ENCODE measurements at places on chromosomes 16 and 17.

- no peak for DNase-seq
Observed at GRCh38 chr17:63382826-63383225, 63.3 kb downstream of the CYB561 start.

DNA sequence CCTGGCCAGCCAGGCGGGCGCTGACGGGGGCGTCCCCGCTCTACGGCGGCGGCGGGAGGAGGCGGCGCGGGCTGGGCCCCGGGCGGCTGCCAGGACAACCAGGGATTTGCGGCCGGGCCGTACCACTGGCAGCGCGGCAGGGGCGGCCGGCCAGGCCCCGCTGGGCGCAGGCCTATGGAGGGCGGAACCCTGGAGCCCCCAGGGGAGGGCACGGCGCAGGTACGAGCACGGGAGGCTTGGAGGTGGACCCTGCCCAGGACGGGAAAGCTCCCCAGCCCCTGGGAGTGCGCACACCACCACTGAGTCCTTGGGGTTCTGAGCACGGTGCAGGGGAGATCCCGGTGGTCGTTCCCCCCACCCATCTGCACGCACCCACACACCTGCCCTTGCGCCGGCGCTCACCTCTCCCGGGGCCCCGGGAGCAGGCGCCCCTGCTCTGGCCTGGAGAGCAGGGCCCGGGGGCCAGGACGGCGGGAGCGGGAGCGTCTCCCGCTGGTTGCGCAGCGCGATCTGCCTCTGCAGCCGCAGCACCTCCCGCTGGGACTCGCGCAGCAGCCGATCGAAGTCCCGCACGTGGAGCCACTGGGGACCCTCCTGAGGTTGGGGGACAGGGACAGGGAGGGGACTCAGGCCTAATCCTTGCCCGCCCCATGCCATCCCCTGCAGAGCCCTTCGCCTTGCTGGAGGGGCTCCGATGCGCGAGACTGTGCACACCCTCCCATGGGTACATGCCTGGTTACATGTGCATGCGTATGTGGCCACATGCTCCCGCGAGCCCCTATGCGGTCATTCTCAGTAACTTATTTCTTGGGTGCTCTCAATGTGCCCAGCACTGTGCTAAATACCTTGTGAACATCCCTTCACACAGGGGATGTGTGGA, 3.9 kb downstream of the TSPOAP1 start:
- no peak for DNase-seq

DNA sequence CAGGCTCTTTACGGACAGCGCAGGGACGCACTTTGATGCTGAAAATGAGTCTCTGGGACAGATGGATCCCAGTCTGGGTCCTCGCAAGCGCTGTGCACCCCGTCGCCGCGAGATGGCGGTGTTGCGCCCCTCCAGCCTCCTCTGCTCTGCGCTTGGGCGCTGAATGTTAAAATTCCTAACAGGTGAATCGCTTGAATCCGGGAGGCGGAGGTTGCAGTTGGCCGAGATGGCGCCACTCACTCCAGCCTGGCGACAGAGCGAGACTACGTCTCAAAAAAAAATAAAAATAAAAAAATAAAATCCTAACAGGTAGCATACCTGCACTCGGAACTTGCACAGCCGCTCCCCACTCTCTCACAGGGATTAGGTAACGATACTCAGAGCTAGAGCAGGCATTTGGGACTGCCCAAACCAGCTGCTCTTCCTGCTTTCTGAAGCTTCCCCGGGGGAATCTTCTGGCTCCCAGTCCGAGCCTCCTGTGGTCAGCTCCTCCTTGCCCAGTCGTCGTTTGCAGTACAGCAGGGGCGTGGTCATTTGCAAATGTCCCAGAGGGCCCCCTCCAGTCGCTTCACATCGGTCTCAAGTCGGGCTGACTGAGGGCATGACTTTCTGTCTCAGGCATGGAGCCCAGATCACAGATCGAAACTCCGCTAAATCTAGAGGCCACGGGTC, 26.2 kb upstream of the OSGIN1 start:
- DNase-seq: peak; percentile 76

- DNase-seq: no peak
Observed at GRCh38 chr17:69350911-69351310, 24.0 kb upstream of the ABCA5 start.

- DNase-seq: no peak
Observed at GRCh38 chr17:79188048-79188447, 113.4 kb downstream of the ENGASE start.

GRCh38 chr17:74968361-74968780, 4.2 kb downstream of the HID1 start:
- DNase-seq: no peak

- DNase-seq: no peak
Observed at GRCh38 chr16:12903407-12904328, 2.3 kb downstream of the SHISA9 start.

DNA sequence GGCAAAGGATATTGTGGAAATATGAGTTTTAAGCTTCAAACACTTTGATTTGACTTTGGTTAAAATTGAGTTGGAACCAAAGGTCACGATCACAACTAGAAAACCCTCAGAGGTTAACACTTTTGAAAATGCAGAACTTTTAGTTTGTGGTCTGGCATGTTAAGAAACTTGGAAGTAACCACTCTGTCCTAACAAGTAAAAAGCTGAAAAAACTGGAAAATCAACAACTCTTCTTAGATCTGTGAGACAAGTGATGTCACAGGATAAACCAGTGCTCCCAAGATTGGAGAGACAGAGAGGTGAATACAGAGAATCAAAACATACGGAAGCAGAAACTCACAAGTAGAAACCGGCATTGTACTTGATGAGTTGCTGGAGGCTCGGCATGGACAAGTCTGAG, 17.4 kb downstream of the MFSD6L start:
- no peak for DNase-seq

- no peak for DNase-seq
Observed at GRCh38 chr16:57873218-57873617, 70.9 kb upstream of the KIFC3 start.

DNA sequence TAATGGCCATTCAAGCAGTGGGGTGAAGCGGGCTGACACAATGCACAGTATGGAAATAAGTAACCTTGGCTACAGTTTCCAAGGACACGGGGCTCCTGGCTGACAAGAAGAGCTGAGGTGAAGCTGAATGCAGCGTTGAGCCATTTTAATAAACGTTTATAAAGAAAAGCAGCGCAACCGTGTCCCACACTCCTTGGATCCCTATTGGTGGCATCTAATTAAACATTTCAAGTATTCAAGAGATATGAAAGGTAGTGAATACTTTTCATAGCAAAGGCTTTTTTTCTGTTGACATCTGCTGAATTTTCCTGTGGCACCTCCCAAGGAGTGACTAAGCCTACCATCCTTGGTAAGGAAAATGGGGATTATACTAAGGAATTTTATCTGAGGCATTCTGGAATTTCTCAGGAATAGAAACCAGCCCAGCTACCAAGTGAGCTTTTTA, 26.5 kb downstream of the DUSP14 start:
- no peak for DNase-seq

- DNase-seq: no peak
Observed at GRCh38 chr17:70158591-70158990, 10.7 kb upstream of the KCNJ2 start.

DNA sequence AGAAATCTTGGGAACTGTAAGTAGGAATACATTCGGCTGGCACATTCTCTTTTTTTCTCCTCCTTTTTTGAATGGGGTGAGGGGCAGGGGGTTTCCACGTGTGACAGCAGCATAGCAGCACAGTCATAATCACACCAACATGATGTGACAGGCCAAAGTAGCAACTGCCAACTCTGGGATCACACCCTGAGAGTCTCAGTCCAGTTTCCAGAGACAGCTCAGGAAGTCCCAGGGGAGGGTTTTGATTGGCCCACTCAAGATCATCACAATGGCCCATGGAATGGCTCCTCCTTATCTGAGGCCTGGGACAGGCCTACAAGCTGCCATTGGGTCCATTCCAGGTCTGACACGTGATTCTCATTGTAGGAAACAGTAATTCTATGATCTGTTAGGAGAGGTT, 207.1 kb upstream of the ASIC2 start:
- no peak for DNase-seq

- DNase-seq: no peak
Observed at GRCh38 chr17:67239597-67239996, 5.4 kb downstream of the HELZ start.

DNA sequence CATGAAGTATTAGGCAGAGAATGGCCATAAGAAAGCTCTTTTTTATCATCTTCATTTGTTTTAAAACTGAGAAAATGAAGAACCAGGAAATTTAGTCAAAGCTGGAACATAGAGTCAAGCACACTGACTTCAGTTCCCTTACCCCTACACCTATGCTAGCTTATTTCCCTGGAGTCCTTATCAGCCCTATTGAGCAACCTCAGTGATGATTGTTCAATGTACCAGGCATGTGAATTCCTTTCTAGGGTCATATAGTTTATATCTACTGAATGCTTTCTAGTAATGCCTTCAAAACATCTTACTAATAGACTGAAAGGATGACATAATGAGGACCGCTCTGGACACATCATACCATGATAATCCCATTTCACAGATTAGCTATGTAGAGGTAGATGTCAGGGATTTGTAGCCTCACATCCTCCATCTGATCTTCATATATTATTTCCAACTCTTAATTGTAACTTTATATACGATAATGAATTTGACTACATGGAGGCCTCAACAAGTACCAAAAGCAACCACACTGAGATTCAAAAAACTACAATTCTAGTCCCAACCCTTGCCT, 460.4 kb upstream of the DYNLRB2 start:
- no peak for DNase-seq

DNA sequence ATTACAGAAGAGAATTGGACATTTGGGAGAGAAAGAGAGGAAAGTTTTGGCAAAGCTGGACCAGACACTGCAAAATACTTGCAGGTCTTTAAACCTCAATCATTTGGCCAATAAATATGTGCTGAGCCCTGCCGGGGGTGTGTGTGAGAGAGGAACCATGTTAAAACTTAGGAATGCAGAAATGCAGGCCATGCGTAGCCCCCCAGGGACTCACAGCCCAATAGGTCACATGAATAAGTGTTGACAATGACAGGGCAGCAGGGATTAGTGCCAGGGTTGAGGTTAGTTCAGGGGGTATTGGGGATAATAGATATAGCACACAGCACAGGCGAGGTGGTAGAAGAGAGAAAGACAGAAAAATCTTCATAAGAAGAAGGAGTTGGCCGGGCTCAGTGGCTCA, 113.3 kb upstream of the ADAMTS18 start:
- DNase-seq: no peak

DNA sequence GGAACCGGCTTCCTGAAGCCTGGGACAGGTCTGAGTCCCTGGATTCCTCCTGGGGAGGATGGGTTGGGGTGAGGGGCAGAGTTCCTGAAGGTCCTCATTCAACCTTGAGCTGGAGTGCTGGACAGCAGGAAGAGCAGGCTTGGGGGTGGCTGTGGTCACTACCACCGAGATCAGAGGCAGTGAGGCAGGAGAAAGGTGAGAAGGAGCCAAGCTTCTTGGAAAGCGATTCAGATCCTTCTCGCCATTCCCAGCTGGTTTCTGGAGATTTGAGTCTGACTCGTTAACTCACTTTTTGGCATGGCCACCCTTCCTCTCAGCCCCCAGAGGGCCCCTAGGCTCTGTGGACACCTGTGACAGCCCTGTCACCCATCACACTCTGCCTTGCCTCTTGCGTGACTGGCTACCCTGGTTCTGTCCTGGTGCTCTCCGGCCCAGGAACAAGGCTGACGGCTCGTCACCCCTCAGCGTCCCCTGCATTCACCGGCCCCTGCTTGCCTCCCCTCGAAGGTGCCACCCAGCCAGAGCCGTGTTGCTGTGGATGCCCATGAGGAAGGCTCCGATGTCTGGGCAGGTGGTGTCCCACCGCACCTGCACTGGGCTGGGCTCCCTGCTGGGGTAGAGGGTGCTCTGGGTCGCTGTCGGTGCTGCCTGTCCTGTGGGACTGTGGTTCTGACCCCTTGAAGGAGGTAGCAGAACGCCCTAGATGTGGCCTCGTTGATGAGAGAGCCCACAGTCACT, 9.7 kb upstream of the TIMP2 start:
- DNase-seq: no peak

DNA sequence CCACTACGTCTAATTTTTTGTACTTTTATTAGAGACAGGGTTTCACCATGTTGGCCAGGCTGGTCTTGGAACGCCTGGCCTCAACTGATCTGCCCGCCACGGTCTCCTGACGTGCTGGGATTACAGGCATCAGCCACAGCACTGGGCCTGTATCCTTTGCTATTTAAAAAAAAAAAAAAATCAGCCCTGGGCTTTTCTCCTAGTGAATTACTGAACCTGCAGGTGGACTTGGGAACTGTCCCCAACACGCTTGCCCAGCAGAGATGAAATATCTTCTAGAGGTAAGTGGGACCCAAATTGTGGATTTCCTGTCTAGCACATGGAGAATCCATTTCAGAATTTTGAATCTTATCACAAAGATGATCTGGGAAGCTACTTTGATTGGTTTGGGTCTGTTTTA, 14.8 kb downstream of the CNOT1 start:
- no peak for DNase-seq

DNA sequence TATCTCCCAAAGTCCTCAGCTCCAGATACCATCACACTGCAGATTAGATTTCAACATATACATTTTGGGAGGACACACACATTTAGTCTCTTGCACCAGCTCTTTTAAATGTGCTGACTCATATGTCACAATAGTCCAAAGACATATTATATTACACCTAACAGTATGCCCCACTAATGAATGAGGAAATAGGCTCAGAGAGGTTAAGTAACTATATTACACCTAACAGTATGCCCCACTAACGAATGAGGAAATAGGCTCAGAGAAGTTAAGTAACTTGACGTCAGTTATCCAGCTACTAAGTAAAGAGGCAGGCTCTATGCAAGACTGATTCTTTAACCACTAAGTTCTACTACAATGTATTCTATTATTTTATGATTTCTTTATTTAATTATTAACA, 9.7 kb downstream of the IRX6 start:
- no peak for DNase-seq

DNA sequence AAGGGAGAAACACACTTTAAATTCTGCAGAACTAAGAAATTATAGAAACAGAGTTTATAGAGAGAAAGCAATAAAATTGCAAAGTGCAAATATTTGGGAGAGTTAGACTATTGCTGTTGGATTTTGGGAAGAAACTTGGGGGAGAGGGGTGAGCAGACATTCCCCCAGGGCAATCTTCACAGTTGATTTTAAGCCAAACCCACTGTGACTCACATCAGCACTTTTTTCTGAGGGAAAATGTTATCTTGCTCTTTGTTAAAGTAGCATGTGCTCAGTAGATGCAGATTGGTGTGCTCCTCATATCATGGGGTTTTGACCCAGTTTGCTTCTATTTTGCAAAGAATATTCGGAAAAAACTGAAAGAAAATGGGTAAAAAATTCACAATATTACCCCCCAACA, 367.6 kb downstream of the CDH11 start:
- no peak for DNase-seq

DNA sequence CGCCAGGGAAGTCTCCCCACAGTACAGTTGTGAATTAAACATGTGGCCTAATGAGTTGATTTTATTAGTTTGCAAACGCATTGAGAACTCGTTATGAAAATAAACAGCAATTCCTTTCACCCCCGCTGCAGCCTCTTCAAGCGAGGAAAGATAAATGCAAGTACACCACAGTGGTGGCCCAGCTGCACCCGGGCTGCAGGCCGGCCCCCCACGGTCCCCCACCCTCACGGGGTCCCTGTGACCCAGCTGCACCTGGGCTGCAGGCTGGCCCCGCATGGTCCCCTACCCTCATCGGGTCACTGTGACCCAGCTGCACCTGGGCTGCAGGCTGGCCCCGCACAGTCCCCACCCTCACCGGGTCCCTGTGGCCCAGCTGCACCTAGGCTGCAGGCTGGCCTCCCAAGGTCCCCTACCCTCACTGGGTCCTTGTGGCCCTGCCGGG, 32.2 kb downstream of the SDK2 start:
- no peak for DNase-seq

GRCh38 chr17:40599468-40599763, 34.1 kb upstream of the CCR7 start:
- DNase-seq: no peak

- DNase-seq: no peak
Observed at GRCh38 chr16:57096192-57096591, 3.8 kb downstream of the CPNE2 start.
